ENCODE measurements at places on chromosomes 2 and 18. TPM values are rescaled to one million over a fixed set of nuclear protein-coding genes. Genes with fewer than 3 reads are reported as not detected.

The CD207 gene
- polyA plus RNA-seq = not detected

DNA sequence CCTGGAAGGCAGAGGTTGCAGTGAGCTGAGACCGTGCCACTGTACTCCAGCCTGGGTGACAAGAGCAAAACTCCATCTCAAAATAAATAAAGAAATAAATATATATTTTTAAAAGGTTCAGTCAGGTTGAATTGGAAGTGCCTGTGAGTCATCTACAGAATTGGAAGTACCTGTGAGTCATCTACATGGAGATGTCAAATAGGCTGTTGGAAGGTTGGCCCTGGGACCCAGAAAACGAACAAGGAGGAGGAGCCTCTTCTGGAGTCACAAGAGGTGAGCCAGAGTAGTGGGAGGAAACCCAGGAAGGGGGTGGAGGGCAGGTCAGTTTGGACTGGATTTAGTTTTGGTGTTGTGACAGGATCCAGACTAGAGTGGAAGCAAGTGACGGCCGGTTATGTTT lies 15.2 kb upstream of the SCYGR1 start:
- H3K27me3 ChIP-seq = no peaks in the 10 kb centered on the region
- peaks cover 18% of the 10 kb centered on the region for H3K4me1 ChIP-seq
- H3K27ac ChIP-seq = no peak overlapping the region
- no peak for DNase-seq

The TBR1 gene
- not detected for polyA plus RNA-seq

DNA sequence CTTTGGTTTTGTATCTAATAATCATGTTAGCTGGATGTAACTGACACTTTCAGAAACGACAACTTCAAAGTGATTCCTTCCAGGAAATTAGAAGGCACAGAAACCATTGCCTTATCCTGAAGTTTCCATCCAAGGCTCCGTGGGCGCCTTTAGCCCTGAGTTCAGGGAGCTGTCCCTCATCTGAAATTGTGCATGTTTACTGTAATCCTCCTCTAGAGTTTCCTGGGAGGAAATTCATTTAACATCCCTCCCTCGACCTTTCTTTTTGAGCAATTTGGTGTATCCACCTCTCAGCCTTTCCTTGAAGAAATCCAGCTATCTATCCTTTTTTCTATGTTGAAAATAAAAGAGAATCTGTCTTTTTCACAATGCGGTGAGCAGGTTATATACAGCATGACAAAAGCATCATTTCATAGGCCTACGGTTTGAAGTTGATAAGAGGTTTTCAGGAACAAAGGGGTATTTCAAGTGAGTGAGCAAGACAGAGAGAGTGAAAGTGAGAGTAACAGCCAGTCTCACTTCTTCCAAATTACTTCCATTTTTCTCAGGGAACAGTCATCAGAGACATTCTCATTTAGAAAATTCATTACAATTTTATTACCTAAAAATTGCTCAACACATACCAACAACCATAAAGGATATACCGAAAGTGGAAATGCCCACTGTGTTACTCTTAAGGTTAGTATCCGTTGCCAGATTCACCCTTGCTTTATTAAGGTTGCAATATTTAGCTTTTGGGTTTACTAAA lies 167.3 kb downstream of the MREG start:
- H3K4me1 ChIP-seq = peaks cover 16% of the 10 kb centered on the region
- H3K27ac ChIP-seq = no peak overlapping the region
- no peak overlapping the region for H3K4me3 ChIP-seq

The ACTG2 gene
- polyA plus RNA-seq = not detected

DNA sequence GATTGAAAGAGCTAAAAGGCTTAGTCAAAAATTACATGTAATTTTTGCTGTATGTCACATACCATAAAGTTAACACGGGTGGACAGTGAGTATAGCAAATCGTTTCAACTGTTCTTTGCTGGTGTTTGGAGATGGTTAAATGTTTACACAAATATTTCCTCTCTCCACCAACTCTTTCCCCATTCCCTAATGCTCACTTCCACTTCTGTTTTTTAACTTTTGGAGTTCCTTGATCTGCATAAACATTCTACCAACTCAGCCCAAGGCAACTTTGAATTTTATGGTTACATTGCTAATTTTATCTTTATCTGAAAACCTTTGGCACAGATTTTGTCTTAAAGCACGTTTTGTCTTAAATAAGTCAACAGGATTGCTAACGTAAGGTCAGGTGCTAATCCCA lies 1.9 kb upstream of the SPOPL start:
- H3K27me3 ChIP-seq = no peaks in the 10 kb centered on the region
- no peak overlapping the region for H3K27ac ChIP-seq
- DNase-seq = no peak
- no peak overlapping the region for H3K4me3 ChIP-seq
- peaks cover 6% of the 10 kb centered on the region for H3K4me1 ChIP-seq

The ERMN gene
- polyA plus RNA-seq = not detected

DNA sequence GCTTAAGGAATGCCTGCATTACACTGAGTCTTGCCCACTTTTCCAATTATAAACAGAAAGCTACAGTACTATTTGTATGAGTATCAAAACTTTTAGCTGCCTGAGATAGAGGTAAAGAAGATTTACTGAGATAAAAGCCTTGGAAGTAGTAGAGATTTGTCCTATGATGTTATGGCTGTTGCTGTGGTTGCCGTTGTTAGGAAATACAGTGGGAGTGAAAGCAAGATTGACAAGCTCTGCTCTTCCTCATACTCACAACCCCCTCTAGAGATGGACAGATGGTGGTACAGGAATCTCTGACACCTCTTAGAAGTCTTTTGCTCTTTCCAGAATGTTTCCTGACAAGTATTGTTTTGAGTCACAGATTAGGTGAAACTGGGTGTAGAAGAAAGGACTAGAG lies 242.5 kb downstream of the RPIA start:
- no peak overlapping the region for H3K4me3 ChIP-seq
- H3K36me3 ChIP-seq = no peaks in the 10 kb centered on the region
- no peak overlapping the region for H3K27ac ChIP-seq
- H3K4me1 ChIP-seq = no peaks in the 10 kb centered on the region
- DNase-seq = no peak

- no peak overlapping the region for H3K27ac ChIP-seq
- peaks cover 26% of the 10 kb centered on the region for H3K4me1 ChIP-seq
- no peaks in the 10 kb centered on the region for H3K27me3 ChIP-seq
- no peak for DNase-seq
- no peaks in the 10 kb centered on the region for H3K36me3 ChIP-seq
These were observed 52.5 kb upstream of the SLC14A2 start for GRCh38 chr18:45562567-45563479.

DNA sequence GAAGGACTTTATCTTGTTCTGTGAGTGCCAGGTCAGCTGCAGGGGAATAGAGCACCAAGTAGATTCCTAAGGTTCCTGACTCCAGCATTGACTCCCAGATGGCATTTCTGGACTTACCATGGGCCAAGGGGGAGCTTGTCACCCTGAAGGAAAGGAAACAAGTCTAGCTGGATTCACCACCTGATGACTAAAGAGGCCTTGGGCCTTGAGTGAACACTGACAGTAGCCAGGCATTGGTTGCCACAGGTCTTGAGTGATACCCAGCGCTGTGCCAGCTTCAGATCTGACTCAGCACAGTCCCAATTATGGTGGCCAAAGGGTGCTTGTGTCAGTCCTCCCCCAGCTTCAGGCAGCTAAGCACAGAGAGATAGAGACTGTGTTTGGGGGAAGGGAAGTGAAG lies 40.1 kb upstream of the CAPN13 start:
- H3K36me3 ChIP-seq = no peaks in the 10 kb centered on the region
- DNase-seq = no peak
- H3K4me3 ChIP-seq = no peak overlapping the region
- no peaks in the 10 kb centered on the region for H3K27me3 ChIP-seq
